ENCODE measurements at places on chromosomes 13 and 19.

DNA sequence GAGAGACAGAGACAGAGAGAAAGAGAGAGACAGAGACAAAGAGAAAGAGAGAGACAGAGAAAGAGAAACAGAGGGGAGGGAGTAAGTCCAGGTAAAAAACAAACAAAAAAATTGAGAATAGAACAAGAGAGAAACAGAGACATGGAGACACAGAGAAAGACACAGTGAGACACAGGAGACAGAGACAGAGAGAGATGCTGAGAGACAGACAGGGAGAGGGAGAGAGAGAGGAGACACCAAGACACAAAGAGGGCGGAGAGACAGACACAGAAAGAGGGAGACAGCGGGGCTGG is 5.8 kb upstream of the PROZ start:
- DNase-seq = no peak

DNA sequence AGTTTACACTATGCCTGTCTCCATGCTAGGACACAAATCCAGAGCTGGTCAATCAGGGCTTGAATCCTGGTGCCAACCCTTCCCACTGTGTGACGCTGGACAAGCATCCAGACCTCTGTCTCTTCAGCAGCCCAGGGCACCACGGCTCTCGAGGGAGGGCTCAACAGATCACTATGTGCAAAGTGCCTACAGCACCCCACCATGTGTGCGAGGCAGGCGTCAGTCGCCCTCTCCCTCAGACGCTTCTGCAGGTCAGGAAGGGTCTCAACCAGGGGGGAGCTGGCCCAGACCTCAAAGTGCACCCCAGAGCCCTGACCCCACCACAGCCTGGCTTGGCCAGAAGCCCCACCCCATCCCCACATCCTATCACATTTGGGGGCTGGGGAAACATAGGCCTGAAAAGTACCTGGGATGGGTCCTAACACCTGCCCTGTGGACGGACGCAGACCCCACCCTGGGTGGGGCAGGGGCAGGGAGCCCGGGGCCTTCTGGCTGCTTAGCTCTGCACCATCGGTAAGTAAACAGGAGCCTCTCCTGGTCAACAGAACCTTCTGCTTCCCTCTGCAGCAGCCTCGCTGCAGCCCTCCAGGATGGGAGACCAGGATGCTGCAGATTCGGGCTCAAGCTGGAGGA is 2.9 kb upstream of the C2CD4C start:
- DNase-seq = peak; percentile 74

- peak; percentile 70 for DNase-seq
These were observed 622 bp downstream of the DNM2 start for GRCh38 chr19:10718205-10719196.

DNA sequence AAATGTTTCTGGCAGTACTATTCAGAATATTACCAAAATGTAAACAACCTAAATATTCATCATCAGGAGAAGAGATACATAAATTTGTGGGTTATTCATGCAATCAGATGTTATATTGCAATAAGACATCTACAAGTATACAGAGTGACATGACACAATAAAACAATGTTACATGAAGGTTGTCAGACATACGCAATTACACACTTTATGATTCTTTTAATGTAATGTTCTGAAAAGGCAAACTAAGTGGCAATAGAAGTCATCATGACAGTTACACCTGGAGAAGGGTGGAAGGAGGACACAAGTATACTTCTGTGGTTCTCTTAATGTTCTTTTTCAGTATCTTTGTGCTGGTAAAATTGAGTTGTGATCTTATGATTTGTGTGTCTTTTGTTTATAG is 95.8 kb upstream of the PRR20A start:
- DNase-seq = no peak

- DNase-seq = peak; percentile 87
These were observed 4.8 kb downstream of the FCHO1 start for GRCh38 chr19:17755977-17756670.

GRCh38 chr19:48668332-48668731 is 4.5 kb downstream of the NTN5 start:
- no peak for DNase-seq

GRCh38 chr19:28876609-28877123 is 336.3 kb downstream of the UQCRFS1 start:
- DNase-seq = no peak

DNA sequence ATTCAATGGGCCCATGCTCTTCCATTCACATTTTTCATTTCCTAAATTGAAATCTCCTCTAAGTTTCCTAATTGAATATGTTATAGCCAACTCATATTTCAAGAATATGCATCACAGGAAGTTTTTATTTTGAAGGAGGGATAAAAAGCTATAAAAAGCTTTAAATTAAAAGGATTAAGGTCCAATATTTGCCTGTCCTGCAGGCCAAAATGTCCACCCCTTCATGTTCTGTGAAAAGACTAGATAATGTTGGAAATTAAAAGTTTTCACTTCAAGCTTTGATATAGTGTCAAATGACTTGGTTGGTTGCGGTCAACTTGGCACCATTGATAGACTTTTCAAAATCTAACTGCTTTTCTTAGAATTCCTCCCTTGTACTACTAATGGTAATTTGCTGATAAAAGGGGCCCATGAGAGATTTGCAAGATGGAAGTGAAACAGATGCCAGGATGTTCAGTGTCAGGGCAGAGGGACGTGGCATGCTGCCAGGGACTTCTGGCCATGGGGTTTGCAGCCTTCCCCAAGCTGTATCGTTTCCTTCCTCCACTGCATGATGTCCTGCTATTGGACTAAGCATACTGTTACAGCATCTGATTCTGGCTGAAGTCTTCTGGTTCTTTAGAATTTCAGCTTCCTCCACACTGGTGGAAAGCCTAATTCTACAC is 547.3 kb upstream of the MIR17HG start:
- DNase-seq = peak; percentile 81

GRCh38 chr19:6413291-6413690 is 11.3 kb downstream of the KHSRP start:
- DNase-seq = no peak

GRCh38 chr13:39665763-39666162 is 10.3 kb downstream of the COG6 start:
- DNase-seq = peak; percentile 51

- peak; percentile 8 for DNase-seq
These were observed 81.2 kb downstream of the COL4A2 start for GRCh38 chr13:110388108-110388943.

GRCh38 chr13:74064805-74065312 is 69.3 kb downstream of the KLF12 start:
- DNase-seq = no peak

DNA sequence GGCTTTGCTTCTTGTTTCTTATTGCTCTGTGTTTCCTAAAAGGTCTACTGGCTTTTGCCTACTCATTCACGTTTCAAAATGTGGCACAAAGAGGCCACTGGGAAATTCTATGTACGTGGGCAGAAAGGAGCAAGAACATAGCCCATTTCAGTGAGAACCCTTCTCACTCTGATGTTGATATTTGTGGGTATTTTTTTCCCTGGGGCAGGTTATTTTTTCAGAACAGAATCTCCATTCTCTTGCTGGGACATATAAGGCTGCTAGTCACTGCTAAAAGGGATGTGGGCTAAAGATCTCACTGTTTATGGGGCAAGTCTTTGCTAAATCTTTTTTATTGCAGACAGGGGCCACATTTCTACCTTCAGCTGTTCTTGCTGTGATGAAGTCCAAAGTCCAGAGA is 27.1 kb downstream of the EDNRB start:
- no peak for DNase-seq

GRCh38 chr13:37192956-37193355 is 87.5 kb upstream of the CSNK1A1L start:
- DNase-seq = no peak

DNA sequence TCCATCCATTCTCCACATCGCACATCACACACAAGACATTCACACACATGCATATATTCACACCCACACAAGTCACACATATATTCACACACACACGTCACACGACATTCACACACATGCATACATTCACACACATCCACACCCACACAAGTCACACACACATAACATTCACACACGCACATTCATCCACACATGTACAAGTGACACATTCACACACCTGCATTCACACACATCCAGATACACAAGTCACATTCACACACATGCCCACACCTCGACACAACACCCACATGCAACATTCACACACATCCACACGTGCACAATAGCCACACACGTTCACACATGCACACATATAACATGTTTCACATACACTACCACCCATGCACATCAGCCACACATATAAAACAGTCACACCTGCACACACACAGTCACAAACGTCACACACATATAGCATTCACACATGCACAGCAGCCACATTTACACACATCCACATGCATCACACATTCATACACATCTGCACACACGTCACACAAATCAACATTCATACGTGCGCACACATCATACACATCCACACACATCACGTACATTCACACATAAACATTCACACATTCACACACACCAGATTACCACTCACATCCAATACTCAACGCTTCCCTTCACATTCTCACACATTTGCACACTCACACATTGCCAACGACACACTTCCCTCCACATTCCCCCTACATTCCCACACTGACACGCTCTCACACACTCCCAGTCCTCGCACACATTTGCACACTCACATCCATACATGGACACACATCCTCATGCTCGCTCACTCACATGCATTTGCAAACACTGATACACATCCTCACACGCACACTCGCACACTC is 41.0 kb downstream of the ANKRD10 start:
- no peak for DNase-seq

DNA sequence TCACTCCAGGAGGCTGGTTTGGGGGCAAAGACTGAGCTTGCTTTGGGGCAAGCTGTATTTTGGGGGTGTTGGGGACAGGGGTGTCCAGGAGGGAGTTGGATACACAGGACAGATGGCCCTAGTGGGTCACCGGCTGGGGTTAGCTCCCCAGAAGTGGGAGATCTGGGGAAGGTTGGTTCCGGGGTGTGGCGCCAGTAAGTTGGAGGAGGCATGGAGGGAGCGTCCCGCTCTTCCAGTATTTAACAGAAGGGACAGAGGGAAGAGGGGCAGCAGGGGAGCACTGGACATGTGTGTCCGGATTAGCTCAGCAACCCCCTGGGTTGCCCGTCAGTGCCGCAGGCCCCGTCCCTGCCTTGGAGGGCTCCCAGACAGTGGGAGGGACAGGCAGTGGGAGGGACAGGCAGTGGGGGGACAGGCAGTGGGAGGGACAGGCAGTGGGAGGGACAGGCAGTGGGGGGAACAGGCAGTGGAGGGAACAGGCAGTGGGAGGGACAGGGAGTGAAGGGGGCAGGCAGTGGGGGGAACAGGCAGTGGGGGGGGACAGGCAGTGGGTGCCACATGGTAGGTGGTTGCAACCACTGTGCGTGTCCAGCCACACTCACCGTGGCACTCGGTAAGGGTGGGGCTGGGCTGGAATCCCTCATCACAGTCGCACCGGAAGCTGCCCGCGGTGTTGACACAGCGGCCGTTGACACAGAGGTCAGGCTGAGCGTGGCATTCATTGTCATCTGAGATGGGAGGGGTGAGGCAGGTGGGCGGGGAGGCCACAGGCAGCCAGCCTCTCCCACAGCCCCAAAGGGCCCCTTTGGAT is 33.2 kb downstream of the CCL25 start:
- DNase-seq = peak; percentile 62

Measured in NCI-H69 (cell line).